ENCODE measurements at places on chromosomes 4 and X. TPM values are rescaled to one million over a fixed set of nuclear protein-coding genes. Genes with fewer than 3 reads are reported as not detected.

DNA sequence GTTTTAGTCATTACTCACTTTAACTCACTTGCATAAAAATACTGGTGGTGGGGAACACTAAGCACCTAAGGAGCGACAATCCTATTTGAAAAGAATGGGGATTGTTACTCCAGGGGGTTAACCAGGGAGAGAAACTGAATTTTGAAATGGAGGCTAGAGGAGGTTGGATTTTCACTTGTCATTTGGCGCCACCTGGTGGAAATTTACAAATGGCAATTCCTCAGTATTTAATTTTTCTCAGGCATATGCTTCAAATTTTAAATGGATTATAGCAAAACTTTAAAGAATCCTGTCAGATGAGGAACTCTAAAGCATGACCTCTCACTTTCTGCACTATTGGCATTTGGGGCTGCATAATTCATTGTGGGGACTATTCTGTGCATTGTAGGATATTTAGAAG lies 2.7 kb upstream of the GEMIN8 start:
- DNase-seq, result peak; percentile 84

The PARM1 gene
- 0.63 TPM for total RNA-seq

- peak; percentile 39 for DNase-seq
Observed at GRCh38 chrX:154307202-154307601, 11.6 kb downstream of the TKTL1 start.

DNA sequence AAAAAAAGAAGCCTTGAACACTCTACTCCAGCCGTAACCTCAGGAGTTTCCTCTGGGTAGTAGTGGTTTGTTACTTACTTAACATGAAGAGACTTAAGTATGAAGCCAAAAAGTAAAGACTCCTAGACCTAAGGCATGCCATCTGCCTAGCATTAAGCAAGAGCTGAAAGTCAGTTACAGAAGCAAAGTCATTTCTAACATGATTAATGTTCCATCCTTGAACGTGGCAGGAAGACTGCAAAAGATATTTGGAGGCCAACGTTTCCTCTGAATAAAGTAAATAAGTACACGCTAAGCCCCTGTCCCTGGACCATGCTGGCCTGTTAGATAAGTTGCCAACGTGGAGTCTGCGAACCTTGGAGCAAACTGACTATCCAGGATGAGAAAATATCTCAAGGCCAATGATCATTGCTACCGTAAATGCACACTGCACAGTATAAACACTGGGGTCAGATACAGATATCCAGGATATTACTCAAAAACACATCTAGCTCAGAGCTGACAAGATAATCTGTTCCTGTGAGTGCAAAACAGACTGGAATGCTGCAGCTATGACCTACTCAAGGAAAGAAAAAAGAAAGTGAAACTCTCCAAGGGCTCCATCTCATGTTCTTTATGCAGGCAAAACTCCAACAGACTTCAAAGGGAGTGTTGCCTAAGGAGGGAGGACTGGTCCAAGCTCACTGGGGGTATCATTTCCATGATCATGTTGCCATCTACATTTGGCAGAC lies 255.8 kb downstream of the COL25A1 start:
- peak; percentile 54 for DNase-seq

DNA sequence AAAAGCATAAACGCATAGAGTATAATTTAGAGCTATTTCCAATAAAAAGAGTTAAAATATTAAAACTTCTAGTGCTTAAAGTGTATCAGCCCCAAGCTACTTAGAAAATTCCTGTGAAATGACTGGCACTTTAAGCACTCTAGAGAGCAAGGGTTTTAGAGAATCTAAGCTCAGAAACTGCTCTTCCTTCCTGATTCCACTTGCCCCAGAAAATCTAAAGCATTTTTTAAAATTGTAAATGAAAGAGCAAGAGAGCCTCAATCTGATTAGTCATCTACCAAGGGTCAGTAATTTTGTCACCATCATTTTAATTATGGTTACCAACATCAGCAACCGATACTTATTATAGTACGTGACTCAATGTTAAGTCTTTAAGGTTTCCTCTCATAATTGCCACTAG lies 25.0 kb downstream of the CTPS2 start:
- no peak for DNase-seq

DNA sequence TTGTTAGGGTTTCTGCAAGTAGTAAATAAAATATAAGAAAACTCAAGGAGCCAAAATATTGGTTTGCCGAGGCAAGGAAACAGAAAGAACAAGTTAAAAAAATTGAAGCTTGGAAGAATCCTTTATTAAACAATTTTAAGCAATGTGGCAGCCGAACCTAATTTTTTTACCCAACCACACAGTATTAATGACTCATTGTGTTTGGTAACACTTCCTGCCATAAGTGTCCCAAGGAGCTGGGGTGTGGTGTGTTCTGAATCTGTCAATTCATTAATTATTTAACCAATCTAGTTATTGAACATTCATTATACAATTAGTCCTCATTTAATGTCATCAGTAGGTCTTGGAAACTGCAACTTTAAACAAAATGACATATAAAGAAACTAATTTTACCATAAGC lies 19.3 kb upstream of the CPE start:
- DNase-seq, result peak; percentile 60

DNA sequence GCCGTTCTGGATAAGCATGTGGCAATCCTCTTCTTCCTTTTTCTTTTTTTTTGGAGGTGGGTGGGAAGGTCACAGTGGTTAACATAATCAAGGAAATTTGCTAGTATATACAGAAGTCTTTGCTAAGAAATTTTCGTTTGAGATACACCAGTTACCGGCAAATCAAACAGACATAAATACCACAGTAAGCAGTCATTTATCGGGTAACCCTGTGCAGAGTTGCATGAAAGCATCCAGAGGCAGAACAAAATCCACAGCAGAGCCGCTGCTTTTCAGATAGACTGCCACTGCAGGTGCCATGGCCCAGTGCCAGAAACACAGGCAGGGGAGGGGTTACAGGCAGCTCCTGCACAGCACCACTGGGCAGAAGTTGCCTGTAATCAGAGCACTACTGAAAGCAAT lies 179.1 kb upstream of the MAB21L2 start:
- DNase-seq, result no peak

GRCh38 chrX:574830-575229 lies 55.8 kb upstream of the SHOX start:
- no peak for DNase-seq

- DNase-seq, result no peak
Observed at GRCh38 chrX:120752431-120753082, 122.7 kb upstream of the C1GALT1C1 start.

DNA sequence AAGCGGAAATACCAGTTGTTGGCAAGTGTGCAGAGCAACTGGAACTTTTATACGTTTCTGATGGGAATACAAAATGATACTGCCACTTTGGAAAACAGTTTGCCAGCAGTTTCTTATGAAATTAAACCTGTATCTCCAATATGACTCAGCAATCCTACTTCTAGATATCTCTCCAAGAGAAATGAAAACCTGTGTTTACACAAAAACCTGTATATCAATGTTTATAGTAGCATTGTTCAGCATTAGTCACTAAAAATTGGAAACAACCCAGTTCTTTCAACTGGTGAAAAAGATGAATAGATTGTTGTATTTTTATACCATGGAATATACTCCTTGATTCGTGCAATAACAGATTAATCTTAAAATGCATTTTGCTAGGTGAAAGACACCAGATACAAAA lies 26.8 kb downstream of the ATP7A start:
- DNase-seq, result peak; percentile 74

The AKAP17A gene
- 9.5 TPM for total RNA-seq

GRCh38 chrX:50778272-50778671 lies 35.7 kb downstream of the SHROOM4 start:
- DNase-seq, result no peak
